Dorsolateral prefrontal cortex (tissue), 122 donors: ENCODE measurements at places on chromosomes 1 and 21.

DNA sequence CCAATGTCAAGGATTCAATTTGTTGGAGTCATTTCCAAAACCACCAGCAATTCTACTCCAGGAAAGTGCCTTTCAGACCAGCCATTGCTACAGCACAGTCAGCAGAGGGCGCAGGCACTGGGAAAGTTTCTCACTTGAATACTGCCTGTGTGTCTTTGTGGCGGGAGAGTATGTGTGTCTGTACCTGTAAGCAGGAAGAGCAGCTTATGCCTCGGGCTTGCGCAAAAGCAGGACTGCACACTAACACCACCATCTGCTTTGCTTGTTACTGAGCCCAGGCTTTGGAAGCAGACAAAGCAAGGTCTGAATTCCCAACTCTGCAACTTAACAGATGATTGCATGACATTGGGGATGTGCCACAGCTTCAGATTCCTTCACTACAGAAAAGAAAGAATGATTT is 7.0 kb upstream of the CTSE start:
- peak; percentile 54 for DNase-seq

GRCh38 chr1:205122489-205122882 is 708 bp upstream of the RBBP5 start:
- no peak for DNase-seq

DNA sequence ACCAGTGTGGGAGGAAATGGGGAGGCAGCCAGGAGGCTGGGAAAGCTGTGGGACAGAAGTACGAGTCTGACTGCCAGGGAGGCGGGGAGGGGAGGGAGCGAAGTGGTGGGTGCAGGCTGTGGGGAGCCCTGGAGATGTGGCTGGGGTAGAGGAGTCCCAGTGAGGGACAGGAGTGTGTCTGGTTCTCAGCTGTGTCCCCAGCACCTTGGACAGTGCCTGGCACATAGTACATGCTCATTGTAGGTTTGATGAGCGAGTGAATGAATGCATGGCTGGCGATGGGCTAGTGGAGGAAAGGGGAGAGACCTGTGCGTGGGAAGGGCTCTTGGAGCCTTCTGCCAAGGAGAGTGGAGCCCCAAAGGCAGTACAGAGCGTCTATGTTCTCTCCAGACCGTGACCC is 104.1 kb downstream of the SIK1 start:
- DNase-seq: no peak

DNA sequence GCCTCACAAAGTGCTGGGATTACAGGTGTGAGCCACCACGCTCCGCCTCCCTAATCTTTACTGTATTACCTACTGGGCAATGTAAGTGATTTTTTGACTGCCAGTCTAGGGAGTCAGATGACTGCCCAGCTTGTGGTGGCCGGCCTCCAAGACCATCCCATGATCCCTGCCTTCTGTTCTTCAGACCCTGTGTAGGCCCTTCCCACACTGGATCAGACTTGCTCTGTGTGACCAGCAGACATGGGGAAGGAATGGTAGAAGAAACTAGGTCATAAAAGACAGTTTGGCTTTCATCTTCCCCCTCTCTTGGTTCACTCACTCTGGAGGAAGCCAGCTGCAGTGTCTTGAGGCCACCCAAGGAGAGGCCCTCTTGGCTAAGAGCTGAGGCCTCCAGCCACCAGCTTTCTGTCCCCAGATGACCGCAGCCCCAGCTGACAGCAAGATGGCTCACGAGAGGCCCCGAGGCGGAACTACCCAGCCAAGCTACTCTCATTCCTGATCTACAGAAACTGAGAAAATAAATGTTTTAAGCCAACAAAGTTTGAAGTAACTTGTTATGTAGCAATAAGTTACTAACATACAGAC is 14.5 kb upstream of the CBR3 start:
- no peak for DNase-seq

- peak; percentile 23 for DNase-seq
Observed at GRCh38 chr21:43910460-43910859, 45.4 kb downstream of the AGPAT3 start.
